Stimulated activated CD4-positive, alpha-beta T cell treated with anti-CD3 and anti-CD28 coated beads, Interleukin-12 subunit alpha, Interleukin-12 subunit beta, amount 100 ng/mL, for 24 hours (primary cell): ENCODE measurements at places on chromosomes 2 and 18.

GRCh38 chr2:216583147-216583546 is 50.1 kb upstream of the IGFBP2 start:
- DNase-seq = no peak

DNA sequence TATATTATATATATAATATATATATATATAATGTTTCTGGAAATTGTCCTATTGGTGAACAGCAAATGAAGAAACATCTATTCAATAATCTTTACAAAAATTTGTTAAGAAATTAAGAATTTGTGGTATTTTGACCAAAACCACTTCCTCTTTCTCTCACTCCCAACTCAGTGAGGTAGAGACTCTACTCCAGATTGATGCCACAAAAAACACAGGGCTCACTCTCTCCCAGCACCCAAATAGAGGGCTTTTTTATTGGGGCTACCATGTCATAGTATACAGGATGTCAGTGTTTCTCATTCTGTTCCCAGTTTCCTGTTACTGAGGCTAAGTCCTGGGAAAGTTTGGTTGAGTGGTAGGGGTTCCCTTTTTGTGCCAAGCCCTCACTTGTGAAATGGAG is 1155.4 kb downstream of the BCL11A start:
- DNase-seq = no peak

GRCh38 chr2:8529706-8530277 is 152.1 kb upstream of the ID2 start:
- no peak for DNase-seq

- no peak for DNase-seq
Measured at GRCh38 chr2:9707008-9707407, 76.2 kb upstream of the YWHAQ start.

GRCh38 chr2:9844036-9844483 is 786 bp downstream of the TAF1B start:
- no peak for DNase-seq

DNA sequence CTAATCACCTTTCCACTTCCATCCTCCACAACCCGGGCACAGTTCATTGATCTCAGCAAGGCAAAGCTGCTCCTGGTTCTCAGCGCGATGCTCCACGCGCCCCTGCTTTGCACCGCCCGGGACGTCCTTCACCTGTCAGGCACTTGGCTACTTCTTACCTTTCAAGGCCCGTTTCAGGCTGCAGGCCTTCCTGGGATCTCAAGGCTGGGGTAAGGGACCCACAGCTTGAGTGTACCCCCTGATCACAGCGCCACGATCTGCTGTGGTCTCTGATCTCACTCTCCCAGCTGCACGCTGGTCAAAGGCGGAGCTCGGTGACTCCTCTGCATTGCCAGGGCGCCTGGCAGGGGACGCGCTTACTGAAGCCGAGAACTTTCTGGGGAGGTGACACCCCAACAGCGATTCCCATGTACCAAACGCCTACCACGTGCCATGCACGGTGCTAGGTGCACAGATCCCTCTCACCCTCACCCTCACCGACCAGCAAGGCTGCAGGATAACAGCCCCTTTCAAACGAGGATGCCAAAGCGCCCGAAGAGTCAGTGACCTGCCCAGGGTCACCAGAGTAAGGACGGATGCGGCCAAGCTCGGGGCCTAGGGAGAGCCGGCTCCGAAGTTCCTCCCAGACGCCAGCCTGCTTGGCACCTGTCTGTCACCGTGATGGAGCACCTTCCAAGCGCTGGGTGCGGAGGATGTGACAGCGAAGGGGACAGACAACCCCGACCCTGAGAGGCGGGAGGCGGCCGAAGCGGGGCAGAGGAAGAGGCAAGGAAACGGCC is 818 bp downstream of the ITGB1BP1 start:
- peak; percentile 42 for DNase-seq

GRCh38 chr18:54743605-54743995 is 84.7 kb upstream of the RAB27B start:
- DNase-seq = no peak

- DNase-seq = no peak
Measured at GRCh38 chr2:237121321-237121720, 35.6 kb downstream of the COPS8 start.

DNA sequence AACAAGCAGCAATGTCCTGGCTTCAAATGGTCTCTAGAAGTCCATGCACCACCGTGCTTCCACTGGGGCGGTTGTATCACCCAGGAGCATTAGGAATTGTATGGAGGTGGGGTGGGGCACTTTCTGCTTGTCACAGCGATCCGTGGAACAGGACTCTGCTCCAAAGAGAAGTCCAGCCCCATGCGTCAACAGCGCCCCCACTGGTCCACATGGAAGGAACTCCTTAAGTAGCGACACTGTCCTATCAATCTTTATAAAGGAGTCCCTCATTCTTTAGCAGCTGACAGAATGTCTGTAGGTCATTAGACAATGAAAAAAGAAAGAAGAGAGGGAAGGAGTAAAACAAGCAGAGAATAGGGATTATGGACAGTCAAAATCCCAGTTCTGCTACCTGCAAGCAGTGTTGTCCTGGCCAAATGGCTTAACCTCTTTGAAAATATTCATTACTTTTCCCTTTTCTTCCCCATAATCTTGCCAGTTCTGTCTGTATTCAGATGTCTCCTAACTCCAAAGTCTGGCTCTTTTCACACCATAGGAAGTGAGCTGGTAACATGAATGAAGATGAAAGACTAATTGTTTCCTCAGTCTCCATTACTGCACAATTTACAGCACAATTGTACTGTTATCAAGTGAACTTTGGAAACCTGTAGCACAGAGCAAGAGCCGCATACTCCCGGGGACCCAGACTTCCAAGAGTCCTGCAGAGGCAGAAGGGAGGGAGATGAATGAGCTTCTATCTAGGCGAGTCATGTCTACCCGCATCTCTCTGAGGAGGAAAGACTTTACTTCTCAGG is 9.9 kb downstream of the NFE2L2 start:
- no peak for DNase-seq

DNA sequence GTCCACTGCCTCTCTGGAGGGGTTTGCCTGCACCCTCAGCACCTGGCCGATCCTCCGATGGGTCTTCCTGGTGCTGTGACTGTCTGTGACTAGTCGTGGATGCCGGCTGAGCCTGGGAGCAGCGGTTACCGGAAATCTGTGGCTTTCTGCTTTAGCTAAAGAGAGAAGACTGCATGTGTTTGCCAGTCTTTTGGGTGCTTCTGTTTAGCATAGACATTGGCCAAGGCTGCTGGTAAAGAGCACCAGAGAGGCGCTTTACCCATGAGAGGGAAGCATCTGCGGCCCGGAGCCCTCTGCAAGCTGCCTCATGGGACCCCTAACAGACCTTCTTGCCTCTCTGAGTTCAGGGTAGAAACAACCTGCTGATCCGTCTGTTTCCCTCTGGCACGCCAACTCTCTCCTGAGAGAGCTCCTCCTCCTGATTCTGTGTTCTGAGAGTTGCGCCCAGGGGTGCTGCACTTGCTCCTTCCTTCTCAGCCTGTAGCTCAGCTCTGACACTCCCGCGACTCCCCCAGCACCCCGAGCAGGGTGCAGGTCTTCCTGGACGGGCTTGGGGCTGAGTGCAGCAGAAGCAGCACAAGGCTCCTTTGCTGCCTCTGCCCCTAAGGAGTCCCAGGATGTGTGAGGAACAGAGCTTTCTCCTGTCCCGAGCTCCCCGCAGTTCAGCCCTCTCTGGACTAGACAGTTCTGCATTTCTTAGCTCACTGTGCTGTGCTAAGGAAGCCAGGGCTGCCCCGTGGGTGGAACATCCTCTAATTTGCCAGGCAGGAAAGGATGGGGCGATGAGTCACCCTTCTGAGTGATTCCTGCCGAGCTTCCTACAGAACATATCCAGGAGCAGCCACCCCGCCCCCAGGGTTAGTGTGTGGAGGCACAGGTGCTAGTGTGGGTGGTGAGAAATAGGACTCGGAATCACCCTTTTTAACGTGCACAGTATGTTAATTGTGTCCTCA is 203.2 kb downstream of the SH3RF3 start:
- peak; percentile 40 for DNase-seq

DNA sequence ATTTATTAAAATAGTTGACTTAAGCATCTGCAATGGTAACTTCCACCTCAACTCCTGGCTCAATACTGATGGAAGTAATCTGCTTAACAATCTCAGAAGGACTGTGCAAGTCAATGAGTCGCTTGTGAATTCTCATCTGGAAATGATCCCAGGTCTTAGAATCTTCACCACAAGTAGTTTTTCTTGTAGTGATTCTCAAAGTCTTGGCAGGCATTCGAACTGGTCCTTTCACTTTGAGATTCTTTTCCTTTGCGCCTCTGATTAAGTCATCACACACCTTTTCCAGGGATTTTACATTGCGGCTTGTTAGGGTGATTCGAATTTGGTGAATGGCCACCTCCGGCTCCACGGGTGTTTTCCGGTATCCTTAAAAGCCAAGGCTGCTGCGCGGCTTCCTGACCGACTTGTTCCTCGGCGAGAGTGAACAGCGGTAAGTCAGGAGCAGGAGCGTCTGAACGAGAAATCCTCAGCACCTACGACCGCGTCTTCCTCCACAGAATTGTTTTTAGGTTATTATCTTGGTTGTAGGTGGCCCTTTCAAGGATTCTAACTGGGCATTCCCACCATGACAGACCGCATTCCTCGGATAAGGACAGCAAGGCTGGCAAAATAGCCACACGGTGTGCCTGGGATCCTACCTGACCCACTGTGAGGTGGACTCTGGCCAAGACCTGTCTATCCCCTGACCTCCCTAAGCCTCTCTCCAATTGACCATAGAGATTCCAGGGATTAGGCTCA is 23.8 kb upstream of the SLC20A1 start:
- no peak for DNase-seq

DNA sequence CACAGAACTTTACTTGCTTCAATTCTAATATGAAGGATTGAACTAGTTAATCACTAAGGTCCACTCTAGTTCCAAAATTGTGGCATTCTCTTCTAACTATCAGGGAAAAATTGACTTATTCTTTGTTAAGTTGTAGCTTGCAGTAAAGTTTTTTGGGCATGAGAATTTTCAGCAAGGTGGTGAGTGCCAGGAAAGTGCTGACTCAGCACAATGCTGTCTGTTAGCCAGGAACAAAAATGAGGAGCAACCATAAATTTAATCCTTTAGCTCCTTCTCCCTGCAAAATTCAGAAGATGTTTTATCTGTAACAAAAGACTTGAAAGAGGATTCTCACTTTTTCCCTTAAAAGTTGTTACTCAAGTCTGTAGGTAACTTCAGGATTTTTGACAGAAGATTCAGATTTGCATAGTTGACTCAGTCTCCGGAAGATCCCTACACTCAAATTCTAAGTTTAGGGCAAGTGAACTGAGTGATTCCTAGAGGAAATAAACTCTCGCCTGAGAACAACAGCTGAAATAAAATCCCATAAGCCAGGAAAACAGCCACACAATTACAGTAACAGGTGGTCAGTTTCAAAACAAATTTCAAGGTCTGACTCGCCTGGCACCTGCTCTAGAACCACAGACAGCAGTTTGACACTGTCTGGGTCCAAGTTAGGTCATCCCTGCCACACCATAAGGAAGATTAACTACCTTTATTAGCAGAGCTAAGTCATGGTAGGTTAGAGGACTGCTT is 20.2 kb upstream of the DARS1 start:
- DNase-seq = no peak

GRCh38 chr2:197184959-197185586 is 125.5 kb downstream of the ANKRD44 start:
- DNase-seq = no peak

GRCh38 chr2:67412424-67412823 is 15.3 kb downstream of the ETAA1 start:
- DNase-seq = no peak

GRCh38 chr2:65390134-65390533 is 42.3 kb downstream of the SPRED2 start:
- DNase-seq = peak; percentile 30

GRCh38 chr2:101762451-101763171 is 65.1 kb downstream of the MAP4K4 start:
- DNase-seq = no peak

GRCh38 chr18:76801567-76802505 is 20.5 kb upstream of the ZNF236 start:
- peak; percentile 38 for DNase-seq

GRCh38 chr18:48798334-48799245 is 152.2 kb downstream of the SMAD7 start:
- DNase-seq = no peak
